ENCODE measurements at places on chromosomes 12 and 14.

GRCh38 chr14:98959958-98960616 is 311.9 kb downstream of the BCL11B start:
- DNase-seq = no peak

- DNase-seq = no peak
These were observed 5.3 kb downstream of the LRIG3 start for GRCh38 chr12:58915037-58915436.

DNA sequence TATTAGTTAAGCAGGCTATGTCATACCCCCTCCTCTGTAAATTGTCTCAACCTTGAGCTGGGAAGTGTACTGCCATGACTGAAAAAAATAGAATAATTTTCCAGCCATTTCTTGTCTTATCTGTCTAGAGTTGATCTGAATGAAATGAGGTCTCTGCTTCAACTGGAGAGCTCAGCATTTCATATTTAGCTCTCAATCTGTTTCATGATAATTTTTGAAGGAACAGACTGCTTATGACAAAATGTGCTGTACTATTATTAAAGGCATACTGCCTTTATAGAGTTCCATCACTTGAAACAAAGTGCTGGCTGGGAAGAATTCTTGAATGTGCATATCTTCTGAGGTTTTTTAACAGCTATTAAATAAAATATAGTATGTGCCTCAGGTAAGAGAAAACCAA is 19.1 kb downstream of the PTPRO start:
- DNase-seq = no peak

- DNase-seq = peak; percentile 43
These were observed 356.6 kb downstream of the CEP128 start for GRCh38 chr14:80584744-80585505.

GRCh38 chr12:32877601-32878459 is 18.7 kb downstream of the PKP2 start:
- no peak for DNase-seq

GRCh38 chr14:24040692-24041091 is 11.1 kb upstream of the CARMIL3 start:
- no peak for DNase-seq

GRCh38 chr12:132593938-132594358 is 16.4 kb downstream of the LRCOL1 start:
- DNase-seq = peak; percentile 92

DNA sequence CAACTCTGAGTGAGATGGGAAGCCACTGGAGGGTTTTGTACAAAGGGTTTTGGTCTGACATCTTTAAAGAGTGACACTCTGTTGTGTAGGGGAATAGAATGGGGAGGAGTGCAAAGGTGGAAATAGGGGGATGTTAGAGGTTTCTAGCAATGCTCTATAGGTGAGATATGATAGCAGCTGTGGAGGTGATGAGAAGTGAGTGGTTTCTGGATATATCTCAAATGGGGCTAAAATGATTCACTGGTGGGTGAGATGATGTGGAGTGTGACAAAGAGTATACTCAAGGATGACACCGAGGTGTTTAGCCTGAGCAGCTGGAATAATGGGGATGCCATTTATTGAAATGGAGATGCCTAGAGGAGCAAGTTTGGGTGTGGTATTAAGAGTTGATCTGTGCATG is 426.4 kb downstream of the PCNX1 start:
- no peak for DNase-seq

GRCh38 chr12:49345051-49345824 is 1.4 kb upstream of the DNAJC22 start:
- peak; percentile 37 for DNase-seq

- DNase-seq = no peak
These were observed 11.2 kb upstream of the MAGOHB start for GRCh38 chr12:10624605-10625004.

DNA sequence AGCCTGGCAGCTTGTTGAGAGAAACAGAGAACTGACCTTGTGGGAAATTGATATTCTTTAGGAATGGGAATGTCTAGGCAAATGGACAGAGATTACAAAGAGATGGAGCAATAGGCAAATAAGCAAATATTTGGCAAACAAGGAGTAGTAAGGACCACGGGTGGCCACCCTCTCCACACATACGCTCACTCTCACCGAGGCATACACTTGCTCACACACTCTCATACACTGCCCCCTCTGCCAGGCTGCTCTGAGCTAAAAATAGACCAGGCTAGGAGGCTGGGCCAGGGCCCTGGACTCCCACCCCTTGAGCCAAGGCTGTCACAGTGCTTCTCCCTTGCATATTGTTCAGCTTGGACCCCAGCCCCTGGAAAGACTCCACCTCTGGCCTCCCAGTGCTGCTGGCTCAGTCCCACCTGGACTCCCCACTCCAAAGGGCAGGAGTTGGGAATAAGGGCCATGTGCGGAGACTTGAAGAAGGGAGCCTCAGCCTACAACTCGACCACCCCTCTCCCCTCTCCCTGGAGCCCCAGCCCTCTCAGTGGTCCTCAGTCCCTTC is 1.1 kb downstream of the PPP1R1A start:
- no peak for DNase-seq

- DNase-seq = peak; percentile 58
These were observed 307.7 kb downstream of the CCDC91 start for GRCh38 chr12:28497889-28498411.

GRCh38 chr12:76144245-76144549 is 59.7 kb upstream of the NAP1L1 start:
- peak; percentile 47 for DNase-seq

- DNase-seq = no peak
These were observed 420.8 kb downstream of the EGLN3 start for GRCh38 chr14:33529787-33530757.

DNA sequence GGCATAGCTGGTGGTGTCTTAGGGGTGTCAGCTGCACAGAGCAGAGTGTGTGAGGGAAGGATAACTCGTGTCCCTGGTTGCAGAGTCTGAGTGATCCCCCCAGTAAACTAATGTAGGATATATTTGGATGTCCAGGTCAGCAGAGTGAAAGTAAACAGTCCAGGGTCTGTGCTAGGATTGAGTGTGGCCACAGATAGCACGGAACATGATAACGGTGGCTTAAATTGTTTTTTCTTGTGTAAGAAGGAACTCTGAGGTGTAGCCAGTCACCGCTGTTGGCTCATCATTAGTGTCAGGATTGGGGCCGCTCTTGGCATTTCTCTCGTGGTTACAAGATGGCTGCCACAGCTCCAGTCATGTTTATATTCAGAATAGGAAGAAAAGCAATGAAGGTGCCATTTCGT is 97.3 kb downstream of the DERA start:
- no peak for DNase-seq

DNA sequence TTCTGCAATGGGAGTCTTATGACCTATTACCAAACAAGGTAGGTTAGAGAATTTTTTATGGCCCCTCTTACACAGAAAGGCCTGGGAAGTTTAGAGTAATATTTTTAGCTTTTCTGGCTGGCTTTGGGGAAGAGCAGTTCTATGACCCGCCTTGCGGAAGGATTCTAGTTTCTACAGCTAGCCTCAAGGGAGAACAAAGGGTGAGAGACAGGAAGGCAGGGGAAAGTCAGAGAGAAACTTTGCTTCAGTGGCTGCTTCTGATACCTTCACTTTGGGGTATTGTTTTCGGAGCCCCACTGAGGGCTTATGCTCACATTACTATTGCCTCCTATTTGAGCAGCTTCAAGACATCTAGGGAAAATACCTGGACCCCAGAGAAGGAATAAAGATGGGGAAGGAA is 80.7 kb upstream of the NUDT4 start:
- DNase-seq = no peak

DNA sequence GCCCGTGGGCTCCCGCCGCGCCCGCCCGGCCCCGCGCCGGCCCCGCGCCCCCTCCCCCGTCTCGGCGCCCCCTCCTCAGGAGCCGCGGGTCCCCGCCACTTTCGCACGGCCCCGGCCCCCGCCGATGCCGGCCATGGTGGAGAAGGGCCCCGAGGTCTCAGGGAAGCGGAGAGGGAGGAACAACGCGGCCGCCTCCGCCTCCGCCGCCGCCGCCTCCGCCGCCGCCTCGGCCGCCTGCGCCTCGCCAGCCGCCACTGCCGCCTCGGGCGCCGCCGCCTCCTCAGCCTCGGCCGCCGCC is 263 bp downstream of the RCOR1 start:
- DNase-seq = peak; percentile 66

DNA sequence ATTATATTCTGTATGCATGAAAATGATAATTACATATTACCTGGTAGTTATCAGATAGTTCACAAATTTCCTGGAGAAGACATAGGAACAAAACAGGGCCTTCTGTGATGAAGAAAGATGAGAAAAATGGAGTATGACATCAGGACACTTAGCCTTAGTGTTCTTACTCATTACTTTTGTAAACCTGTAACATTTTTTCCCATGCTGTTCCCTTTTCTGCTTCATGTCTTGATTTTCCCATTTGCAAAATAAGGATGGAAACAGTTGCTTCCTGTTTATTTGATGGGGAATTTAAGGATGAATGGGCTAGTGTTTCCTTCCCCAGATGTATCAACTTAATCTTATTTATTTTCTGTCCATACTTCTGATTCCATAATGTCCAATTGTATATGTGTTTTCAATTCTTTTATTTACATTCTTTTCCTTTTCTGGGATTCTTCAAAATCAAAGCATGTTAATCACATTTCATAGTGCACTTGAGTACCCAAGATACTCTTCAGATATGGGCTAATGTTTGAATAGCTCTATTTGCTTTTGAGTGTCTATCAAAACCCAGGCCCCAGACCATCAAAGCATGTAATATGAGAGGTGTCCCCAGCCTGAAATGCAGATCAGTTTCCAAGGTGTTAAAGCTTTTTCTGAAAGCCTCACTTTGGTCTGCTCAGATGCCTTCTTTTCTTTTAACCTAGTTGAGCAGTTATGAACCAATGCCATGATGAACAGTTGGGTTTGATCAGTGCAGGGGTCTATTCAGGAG is 260.5 kb downstream of the RAD51B start:
- no peak for DNase-seq

All from ELR (cell line).